Stimulated activated CD4-positive, alpha-beta T cell treated with anti-CD3 and anti-CD28 coated beads, Interleukin-2, amount 100 ng/mL, for 48 hours (primary cell): ENCODE measurements at places on chromosomes 7 and 10.

DNA sequence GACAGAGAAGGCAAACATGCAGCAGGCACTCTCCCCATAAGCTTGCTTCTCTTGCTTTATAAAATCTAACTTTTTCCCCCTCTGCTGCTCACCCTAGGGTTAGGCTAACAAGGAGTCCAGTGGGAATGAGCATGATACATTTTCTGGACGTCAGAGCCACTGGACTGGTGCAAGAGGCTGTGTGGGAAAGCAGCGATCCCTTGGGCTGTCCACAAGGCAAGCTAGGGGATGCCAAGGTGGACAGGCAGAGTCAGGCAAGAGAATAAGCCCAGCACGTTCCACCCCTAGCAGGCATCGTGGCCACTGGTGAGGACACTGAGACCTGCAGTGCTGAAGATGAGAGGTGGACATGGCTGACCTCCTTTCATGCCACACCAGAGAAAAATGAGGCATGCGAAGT lies 290.9 kb upstream of the ZMIZ1 start:
- no peak for DNase-seq

DNA sequence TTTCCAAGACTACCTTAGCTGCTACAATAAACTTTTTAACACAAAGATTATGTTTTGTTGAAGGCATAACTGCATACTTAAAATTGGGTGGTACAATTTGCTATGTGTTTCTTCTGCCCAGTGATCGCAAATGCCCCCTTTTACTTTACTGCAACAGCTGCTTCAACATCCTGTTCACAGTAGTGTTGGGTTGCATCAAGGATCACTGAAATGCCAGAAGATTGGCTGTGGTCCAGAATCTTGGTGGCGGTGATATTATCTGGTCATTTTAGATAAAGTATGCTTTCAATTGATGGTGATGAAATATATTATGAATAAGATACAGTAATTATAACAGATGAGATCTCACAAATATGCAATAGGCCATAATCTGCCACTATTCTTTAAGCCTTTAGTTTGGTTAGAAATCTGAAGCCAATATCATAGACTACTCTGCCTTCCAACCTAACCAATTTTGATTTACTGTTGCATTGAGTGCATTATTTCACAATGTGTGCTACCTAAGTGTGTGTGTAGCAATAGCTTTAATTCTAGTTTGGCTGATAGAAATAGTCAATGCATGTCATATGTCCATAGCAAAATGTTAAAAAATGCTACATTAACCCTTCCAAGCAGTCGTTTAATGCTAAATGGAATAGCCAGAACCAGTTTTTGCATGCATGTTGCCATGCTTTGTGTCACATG lies 29.8 kb upstream of the ING3 start:
- no peak for DNase-seq

GRCh38 chr10:17768957-17769356 lies 17.0 kb downstream of the TMEM236 start:
- DNase-seq, result no peak

- DNase-seq, result no peak
Observed at GRCh38 chr7:101124376-101125056, 2.4 kb upstream of the SERPINE1 start.

GRCh38 chr7:85764034-85764433 lies 577.2 kb upstream of the SEMA3D start:
- no peak for DNase-seq

DNA sequence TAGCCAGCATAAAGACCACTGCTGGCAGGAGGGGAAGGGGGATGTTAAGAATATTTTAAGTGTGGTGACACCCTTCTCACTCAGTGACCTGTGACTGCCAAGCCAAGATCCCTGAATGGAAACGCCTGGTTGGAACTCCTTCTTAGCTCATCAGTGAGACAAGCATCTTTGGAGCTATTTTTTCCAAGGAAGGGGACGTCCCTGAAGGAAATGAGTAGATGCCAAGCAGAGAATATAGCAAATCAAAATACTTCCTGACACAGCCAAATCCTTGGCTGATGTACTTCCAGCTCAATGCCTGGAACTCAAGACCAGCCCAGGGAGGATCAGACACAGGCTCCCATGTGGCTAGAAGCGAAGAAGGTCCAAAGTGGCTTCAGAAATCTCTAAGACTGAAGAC lies 82.2 kb downstream of the SORBS1 start:
- DNase-seq, result no peak

DNA sequence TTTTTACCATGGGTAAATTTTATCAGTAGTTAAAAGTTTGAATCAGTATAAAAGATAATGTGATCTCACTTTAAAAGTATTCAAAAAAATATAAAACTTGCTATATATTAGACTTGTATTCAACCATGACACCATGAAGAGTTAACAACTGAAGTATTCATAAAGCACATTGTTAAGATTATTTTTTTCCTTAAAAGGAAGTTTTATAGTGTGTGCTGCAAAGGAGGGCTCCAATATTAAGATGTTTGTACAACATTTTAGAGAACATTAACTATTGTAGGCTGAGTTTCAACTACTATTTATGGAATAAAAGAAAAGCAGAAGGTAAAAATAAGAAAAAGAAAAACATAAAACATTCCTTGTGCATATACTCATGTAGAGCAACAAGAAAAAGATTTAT lies 24.5 kb upstream of the CUBN start:
- DNase-seq, result no peak

DNA sequence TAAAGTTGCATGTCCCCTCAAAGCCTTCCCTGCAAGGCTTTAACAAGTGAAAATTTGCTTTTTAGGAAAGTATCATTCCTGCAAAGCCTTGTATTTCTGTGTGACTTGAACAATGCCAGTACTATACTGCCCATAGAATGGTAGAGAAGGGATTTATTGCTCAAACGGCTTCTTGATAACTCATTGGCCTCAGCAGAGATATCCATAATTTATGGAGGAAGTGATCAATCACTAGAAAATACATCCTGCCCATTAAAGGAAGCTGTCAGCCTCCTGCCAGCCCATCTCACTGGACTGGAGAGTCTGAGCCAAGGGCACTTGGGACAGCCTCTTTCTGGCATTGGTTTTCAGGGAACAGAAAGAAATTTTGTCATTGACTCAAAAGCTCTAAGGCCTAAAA lies 152.6 kb downstream of the XPNPEP1 start:
- no peak for DNase-seq

- no peak for DNase-seq
Observed at GRCh38 chr7:22447008-22447407, 53.0 kb downstream of the STEAP1B start.

DNA sequence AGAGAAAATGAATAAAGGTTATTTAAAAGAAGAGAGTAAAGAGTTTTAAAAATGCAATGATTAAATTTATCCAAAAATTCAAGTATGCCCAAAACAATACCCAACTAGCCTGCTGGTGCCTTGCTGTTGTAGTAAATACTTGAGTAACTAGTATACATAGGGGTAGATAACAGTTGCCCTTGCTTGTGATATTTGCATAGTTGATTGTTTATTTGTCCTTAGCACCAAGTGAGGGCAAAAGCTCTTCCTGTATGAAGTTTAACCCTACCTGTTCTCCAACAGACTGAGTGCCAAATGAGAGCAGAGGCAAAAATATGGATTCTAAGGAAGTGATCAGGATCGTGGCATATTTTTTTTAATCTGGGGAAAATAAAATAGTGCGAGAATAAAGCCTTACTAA lies 85.0 kb downstream of the PTN start:
- DNase-seq, result no peak

- no peak for DNase-seq
Observed at GRCh38 chr7:78279457-78279856, 480.9 kb downstream of the PHTF2 start.

DNA sequence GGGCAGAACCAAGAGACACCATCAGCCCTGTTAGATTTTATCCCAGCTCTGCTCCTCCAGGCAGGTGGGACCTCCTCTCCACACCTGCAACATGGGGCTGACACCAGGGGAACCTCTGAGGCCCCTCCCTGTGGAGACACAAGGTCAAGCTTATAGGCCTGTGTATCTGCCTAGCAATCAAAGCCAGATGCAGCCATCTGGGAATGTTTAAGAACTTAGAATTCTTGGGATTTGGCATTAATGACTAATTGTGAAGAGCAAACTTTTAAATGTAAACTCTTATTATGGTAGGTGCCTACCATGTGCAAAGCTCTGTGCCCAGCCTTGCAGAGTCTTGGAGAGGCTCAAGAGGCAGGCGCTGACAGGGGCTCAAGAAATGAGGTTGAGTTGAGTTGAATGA lies 52.1 kb downstream of the TBATA start:
- no peak for DNase-seq

GRCh38 chr10:110547139-110547761 lies 20.2 kb upstream of the SMC3 start:
- DNase-seq, result no peak

GRCh38 chr7:80637454-80637853 lies 988 bp upstream of the CD36 start:
- no peak for DNase-seq
